ENCODE measurements at places on chromosomes 2 and 18.
A peak's percentile ranks its signal among the peaks of the same experiment; 100 is the strongest.

DNA sequence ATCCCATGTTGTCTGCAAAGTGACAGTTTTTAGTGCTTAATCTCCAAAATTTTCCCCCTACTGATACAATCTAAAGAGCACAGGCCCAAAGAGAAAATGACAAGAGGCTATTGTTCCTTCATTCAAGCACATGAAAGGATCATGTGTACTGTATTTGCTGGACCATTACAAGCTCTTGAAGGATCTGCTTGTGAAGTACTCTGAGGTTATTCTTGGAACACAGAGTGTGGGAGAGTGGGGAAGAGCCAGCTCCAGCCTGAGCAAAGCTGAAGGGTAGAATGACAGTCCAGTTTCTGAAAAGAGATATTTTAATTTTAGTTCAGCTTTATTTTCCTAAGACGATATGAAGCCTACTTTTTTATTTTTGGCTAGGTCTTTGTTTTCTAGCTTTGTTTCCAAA is 112.2 kb downstream of the GALNT3 start:
- DNase-seq = no peak

DNA sequence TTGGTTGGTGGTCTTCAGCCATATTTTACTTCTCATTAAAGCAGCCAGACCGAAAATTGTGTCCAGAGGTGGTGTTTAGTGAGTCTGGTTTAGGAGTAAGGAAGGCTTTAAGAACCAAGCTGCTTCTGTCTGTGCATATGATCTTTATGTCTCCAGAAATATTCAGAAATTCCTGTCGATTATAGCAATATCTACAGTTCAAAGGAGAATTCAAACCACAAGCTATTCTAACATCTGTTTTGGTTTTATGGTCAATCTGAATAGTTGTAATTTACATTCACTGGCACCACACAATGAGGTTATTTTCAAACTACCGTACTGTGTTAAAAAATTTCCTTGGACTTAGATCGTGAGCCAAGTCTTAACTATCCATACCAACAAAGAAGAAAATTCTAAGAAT is 11.3 kb downstream of the UPP2 start:
- DNase-seq = no peak

DNA sequence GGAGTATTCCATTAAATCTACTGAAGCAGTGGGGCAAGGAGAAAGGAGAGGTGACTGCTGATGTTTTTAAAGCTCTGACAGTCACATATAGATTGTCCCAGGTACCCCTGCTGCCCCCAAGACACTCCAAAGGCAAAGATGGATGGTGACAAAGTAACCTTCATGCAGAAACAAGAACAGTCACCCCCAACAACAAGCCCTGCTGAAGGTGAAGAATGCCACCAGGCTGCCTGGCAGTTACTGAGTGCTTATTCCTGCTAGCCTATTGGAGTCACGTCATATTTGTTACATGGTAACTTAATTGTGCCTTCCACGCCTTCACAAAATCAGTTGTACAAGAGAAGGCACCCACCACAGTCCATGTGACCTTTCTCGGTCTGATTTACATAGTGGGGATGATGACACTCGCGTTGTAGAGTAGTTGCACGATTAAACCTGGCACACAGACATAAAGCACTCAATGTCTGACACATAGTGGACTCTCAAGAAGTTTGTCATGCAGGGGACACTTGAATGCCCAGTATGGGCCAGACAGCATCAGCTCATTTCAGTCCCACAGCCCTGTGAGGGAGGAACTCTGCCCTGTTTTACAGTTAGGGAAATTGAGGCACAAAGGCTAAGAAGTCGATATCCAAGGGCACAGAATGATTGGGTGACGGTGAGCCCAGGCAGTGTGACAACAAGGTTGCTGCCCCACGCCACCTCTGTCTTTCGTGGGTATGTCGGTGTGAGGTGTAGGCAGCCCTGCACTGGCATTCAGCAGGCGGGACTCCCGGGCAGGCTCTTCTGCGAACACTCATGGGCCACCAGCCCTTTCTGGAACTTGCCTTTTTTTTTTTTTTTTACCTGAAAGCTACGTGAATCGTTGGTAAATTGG is 62.7 kb downstream of the ZCCHC2 start:
- no peak for DNase-seq

GRCh38 chr2:203786549-203787351 is 80.3 kb downstream of the CD28 start:
- no peak for DNase-seq

DNA sequence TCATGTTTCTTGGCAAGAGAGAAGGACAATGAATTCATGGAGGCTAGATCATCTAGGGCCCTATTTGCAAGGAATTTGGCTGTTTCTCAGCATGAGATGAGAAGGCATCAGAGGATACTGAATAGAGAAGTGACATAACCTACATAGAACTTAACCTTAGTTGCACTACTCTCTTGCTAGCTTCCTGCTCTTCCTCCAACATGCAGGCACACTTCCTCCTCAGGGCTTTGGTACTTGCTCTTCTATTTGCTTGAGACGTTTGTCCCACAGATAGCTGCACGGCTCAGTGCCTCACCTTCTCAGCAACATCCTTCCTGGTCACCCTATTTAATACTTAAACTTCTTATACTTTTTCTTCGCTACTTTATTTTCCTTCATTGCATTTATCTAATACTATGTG is 20.0 kb upstream of the LANCL1 start:
- no peak for DNase-seq

DNA sequence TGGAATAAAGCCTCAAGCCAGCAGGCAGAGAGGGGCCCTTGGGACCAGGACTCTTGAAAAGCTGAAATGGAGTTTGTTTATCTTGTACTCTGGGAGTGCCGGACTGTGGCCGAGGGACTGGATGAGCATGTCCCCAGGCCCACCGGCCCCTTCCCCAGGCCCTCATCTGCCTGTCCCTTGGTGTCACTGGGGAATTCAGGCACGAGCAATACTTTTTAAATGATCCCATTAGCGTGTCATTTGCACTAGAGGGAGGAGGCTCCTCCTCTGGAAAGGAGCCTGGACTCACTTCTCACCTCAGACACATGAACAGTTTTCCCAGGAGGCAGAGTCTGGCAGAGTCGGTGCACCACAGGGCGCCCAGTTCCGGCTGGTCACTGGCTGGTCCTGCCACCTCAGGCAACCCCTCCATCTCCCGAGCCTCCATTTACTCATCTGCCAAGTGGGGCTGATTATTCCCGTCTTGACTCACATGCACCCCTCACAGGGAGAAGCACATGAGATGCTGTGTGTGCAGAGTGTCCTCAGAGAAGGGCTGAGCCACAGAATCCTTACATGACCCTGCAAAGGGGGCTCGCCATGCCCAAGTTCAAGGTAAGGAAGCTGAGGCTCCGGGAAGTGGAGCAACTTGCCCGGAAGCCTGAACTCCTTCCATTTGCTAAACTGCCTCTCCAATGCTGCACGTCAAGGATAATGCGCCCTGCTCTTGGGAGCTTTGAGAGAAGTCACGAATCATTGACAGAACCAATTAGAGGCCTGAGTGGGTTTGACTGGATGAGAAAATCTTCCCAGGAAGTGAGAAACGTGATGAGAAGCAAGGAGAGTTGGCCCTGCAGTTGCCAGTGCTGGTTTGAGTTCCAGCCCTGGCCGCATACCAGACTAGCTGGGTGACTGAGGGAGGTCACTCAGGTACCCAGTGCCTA is 26.7 kb downstream of the CIB4 start:
- no peak for DNase-seq

GRCh38 chr18:73660931-73661856 is 486.4 kb downstream of the FBXO15 start:
- no peak for DNase-seq

- DNase-seq = no peak
Observed at GRCh38 chr2:11437602-11438001, 28.4 kb downstream of the E2F6 start.

DNA sequence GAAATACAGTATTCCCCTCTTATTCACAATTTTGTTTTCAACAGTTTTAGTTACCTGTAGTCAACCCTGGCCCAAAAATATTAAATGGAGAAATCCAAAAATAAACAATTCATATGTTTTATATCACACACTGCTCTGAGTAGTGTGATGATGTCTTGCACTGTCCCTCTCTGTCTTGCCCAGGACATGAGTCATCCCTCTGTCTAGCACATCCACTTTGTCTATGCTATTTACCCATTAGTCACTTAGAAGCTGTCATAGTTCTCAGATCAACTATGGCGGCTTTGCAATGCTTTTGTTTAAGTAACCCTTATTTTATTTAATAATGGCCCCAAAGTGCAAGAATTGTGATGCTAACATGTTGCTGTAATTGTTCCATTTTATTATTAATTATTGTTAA is 380.6 kb upstream of the REG3G start:
- no peak for DNase-seq

DNA sequence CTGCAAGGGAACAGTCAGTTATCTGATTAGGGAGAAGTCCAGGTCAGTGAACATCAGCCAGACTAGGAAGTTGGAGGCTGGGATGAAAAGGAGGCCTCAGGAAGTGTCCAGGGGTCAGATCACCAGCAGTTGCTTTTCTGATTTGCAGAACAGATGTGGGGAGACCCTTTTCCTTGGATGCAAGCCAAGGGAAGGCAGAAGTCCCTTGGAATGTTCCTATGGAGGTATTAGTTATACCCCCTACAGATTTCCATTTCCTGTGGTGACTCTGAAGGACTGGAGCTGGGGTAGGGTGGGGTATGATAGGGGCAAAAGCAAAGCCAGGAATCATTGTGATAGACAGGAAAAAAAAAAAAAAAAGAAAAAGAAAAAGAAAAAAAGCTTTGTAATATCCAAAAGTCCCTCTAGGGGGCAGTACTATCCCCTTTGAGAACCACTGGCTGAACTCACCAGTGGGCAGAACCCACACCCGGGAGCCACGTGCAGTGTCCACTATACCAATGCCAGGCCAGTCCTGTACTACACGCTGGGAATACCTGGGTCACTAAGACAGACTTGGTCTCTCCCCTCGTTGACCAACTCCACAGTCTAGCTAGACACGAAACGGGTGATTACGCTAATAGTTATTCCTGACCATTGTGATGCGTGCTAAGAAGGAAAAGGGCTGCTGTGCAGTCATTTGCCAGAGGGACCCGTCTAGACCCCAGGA is 7.4 kb downstream of the DYSF start:
- peak; percentile 7 for DNase-seq

- no peak for DNase-seq
Observed at GRCh38 chr2:77387324-77387723, 134.9 kb downstream of the LRRTM4 start.

DNA sequence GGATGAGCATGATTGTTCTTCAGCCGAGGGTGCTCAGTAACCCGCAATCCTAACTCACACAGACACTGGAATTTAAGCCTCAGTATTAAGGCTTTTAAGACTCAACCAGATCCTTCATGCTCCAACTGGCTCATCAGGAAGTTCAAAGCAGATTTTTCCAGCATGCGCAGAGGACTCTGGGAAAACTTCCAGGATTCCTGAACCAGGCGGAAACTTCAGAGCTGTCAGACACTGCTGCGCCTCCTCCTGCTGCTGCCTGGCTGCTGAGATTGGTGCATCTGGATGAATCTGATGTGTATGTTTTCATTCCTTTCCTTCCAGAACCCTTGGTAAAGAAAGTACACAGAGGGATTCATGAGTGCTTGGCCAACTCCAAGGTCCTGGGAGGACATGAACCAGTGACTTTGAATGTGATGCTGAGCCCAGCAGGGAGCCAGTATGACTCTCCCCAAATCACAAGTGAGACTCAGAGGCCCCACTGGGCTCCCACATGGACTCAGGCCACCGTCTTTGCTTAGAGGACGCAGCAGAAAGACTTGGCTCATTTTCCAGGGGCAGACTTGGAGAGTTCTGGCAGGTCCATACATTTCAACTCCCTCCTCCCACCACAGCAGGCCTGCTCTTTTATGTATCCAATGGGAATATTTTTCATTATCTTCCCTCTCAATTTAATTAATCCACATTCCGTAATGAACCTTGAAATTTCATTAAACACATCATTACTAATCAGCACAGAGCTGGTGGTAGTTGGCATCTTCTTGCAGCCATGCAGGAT is 143.5 kb upstream of the HDAC4 start:
- no peak for DNase-seq

GRCh38 chr18:79111483-79111882 is 42.3 kb downstream of the ATP9B start:
- DNase-seq = no peak

DNA sequence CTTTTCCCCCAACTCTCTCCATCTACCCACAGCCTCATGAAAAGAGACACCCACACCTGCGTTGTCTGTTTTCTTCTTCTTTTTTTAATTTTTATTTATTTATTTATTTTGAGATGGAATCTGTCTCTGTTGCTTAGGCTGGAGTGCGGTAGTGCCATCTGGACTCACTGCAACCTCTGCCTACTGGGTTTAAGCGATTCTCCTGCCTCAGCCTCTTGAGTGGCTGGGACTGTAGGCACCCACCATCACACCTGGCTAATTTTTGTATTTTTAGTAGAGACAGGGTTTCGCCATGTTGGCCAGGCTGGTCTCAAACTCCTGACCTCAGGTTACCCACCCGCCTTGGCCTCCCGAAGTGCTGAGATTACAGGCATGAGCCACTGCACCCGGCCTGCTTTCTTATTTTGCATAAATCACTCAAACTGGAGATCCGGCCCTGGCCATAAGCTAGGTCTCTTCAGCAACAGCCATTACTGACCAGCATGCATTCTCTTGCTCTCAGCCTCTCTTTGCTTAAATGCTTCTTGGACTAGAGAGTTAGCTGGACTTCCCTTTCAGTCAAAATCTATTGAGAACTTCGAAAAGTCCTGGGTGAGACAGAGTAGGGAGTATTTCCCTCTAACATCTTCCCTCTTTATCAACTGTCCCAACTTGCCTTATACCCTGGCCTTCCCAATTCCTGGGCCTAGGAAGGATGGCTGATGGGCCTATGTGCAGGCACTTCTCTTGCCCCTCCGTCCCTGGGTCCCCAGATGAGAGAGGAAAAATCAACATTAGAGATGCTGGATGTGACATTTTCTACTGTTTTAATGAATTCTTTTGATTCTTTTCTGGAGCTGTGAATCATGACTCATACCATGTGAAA is 27.3 kb downstream of the MYCN start:
- DNase-seq = no peak

DNA sequence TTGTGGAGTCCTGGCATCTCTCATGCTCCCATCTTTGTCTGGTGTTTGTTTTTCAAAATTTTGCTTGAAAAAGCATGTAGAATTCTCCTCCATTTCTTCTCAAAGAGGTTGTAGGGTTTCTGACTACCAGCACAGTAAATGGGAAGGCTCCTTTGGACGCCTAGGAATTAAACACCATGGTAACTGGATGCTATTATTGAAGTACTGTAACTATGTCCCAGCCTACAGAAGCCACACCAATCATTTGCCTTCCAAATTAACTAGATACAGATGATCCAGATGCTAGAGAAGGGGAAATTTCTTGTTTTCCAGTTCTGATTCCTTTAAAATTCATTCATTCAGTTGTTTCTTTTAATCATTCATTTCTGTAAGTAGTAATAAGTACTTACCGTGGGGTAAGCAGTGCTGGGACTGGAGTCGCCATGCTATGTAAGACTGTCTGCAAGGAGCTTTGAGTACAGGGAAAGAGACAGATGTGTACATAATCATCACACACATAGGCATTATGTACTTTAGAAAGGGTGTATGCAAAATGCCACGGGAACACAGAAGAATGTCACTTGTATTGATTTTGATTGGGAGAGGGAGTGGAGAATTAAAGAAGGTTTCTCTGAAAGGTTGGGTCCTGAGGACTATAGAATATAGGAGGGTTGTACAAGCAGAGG is 49.6 kb downstream of the KIF5C start:
- DNase-seq = no peak

All from mesothelial cell of epicardium (in vitro differentiated cells).